Activated T-helper 1 cell treated with anti-CD3 and anti-CD28 coated beads, Interleukin-2, amount 50 U/mL, for 16 hours (primary cell): ENCODE measurements at places on chromosomes 6 and 20.

DNA sequence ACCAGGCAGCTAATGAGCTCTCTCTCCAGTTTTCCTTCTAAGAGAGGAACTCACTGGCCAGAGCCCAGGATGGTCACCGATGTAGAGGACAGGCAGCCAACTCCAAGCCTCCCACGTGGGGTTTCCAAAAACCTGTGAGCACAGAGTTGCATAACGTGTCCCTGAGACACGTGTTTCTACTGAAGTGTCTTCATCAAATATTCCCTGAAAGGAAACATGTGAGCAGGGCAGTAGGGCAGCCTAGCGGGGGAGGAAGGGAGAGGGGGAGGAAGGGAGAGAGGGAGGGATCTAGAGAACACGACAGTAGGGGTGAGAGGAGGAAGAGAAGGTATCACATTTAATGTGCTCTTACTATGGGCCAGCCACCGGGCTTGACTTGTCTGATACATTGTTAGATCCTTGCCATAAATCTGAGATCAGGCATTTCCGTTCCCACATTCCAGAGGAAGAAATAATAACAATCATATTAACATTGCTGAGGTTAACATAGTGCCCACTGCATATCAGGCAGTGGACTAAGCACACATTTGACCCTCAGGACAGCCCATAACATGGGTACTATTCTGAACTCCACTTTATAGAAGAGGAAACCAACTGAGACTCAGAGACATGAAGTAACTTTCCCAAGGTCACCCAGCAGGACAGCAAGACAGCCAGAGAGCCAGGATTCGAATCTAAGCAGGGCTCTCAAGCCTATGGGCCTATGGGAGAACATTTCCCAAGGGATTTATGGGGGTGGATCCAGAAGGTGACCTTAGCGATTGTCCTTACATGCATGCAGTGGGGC, 4.5 kb upstream of the SYS1 start:
- DNase-seq = no peak

DNA sequence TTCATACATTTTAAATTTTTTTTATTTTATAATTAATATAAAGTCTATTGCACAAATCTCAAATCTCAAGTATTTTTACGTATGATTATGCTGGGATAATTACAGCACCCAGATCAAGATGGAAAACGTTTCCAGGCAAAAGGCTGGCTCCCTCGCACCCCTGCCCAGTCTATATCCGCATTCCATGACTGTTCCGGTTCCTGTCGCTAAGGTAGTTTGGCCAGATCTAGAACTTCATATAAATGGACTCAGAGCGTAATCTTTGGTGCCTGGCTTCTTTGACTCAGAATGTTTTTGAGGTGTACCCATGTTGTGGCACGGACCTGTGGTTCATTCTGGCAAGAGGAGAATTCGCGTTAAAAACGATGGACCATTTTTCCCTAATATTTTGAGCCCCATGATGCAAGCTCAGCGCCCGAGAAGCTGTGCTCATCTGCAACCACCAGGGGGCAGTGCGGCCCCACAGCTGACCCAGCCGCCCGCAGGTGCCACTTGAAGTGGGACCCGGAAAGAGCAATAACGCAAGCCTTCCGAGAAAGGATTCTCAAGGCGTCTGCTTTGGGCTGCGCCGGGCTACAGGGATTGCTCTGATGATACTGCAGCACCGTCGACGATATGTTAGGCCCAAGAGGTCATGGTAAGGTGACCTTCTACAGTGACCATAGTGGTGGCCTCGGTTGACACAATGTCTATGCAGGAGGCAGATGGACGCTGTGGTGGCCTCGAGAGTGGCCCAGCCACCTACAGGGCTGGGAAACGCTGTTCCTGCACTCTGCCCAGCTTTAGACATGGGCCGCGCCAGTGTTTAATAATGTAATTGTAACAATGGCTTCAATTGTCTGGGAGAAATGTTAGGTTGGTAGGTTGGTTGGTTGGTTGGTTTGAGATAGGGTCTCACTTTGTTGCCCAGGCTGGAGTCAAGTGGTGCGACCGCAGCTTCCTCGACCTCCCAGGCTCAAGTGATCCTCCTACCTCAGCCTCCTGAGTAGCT, 160.1 kb downstream of the ZMYND8 start:
- peak; percentile 39 for DNase-seq

GRCh38 chr20:4521170-4521968, 200.3 kb upstream of the PRND start:
- DNase-seq = no peak

DNA sequence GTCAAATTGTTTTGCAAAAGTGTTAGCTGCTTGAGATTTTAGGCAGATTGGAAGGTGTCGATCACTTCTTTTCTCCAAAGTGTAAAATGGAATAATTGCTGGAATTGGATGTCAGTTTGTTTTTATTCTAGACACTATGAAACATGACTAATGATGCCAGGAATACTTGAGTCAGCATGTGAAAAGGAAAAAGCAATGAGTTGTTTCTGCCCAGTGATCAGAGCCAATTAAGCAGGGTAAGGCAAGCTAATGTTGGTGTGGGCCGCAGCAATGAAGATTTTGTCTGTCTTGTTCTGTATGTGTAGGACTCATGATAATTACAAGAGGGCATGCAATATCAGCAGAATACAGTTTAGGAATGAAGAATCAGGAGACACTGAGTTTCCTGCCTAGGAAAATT, 110.3 kb downstream of the CARMIL1 start:
- DNase-seq = no peak

GRCh38 chr6:143248359-143248758, 187.7 kb downstream of the AIG1 start:
- DNase-seq = no peak

GRCh38 chr6:105431226-105431625, 28.3 kb upstream of the PREP start:
- DNase-seq = no peak

GRCh38 chr6:109767961-109768360, 76.9 kb downstream of the FIG4 start:
- DNase-seq = no peak

- no peak for DNase-seq
These were observed 36.6 kb upstream of the HIVEP1 start for GRCh38 chr6:11975353-11975977.

GRCh38 chr6:112911959-112912358, 564.8 kb downstream of the RFPL4B start:
- DNase-seq = no peak

GRCh38 chr20:3340443-3340842, 67.0 kb downstream of the DNAAF9 start:
- DNase-seq = no peak

- no peak for DNase-seq
These were observed 37.3 kb downstream of the HECA start for GRCh38 chr6:139172151-139172550.

GRCh38 chr20:63178446-63178820, 37.5 kb downstream of the YTHDF1 start:
- no peak for DNase-seq

GRCh38 chr6:121839896-121840295, 404.4 kb downstream of the GJA1 start:
- no peak for DNase-seq

DNA sequence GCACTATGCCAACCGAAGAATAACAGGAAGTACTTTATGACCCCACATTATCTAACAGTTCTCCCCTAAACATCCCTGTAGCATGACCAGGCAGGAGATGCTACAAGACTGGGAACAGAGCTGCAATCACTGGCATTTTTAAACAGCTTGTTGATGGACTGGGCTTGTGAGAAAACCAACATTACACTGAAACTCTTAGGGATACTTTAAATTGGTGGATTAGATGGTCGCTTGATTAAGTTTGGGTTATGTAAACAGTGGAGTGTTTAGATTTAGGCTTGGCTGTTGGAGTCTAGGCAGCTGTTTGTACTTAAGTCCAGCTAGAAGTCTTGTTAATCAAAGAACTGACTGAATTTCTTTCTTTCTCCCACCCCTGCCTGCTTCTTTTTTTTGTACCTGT, 234.1 kb upstream of the BMP2 start:
- DNase-seq = no peak

- DNase-seq = no peak
These were observed 4.8 kb downstream of the FBXO30 start for GRCh38 chr6:145809785-145810184.

DNA sequence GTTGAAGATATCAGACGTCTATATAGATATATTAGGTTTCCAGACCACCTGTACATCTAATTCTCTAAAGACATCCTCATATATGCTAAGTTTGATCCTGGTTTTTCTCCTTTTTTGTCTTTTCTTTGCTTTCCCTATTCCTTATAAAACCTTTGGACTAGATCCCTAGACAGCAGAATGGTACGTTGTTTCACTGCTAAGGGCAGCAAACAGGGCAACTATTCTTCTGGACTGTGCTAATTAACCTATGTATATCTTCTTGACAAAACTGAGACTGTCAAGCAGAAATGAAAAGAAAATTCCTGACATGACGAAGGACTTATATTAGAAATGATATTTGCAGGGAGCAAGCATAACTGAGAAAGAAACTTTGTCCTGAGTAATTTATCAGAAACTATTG, 19.1 kb downstream of the ME1 start:
- no peak for DNase-seq

GRCh38 chr20:59774204-59774641, 159.2 kb downstream of the SYCP2 start:
- DNase-seq = no peak

GRCh38 chr6:31657406-31658157, 1.9 kb downstream of the APOM start:
- no peak for DNase-seq

- DNase-seq = no peak
These were observed 4.4 kb downstream of the CD83 start for GRCh38 chr6:14121936-14122344.

GRCh38 chr6:37695273-37695672, 2.4 kb downstream of the MDGA1 start:
- DNase-seq = no peak

DNA sequence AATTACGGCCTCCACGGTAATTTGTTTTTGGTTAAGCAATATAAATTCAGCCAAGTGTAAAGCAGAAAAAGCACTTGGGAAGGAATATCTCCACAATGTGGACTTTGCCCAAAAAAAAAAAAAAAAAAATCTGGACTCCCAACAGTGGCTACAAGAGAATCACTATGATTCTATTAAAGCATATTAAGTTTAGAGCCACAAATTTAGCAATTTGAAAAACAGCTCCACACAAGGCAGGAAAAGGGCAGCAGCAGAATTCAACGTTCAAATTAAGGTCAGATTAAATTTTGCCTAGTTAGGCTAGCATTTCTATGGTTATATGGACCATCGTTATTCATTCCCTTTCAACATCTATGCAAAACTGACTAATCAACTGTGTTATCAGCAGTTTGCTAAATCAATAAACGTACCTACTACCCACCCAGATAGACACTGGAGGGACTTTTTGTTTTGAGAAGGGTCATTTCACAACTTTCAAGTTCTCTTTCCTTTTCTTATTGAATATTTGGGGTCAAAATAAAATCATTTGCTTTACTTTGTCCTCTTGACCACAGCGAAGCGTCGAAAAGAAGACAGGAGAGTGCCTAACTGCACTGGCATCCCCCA, 1.0 kb downstream of the MCM9 start:
- DNase-seq = no peak

DNA sequence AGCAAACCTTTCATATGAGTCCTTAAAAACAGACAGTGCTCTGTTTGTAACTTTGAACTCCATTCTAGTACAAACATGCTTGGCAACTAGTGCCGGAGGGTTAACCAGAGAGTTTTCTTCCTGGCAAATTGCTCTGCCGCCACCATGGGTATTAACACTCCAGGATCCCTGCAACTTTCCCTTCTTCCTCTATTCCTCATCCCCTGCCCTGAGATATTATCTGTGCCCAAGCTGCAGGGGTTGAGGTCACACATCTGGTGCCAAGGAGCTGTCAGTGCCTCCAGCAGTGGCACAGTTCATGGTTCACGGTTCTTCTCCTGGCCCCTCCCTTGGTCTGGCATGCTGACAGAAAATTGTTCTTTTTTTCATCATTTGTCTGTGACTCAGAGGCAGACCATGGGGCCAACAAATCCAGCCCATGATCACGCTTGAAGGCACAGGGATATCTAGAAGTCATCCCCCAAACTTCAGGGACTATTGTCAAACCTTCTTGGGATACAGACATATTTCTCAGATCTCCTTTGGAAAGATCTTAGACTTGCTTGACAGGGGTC, 77.5 kb downstream of the ATXN1 start:
- DNase-seq = no peak

DNA sequence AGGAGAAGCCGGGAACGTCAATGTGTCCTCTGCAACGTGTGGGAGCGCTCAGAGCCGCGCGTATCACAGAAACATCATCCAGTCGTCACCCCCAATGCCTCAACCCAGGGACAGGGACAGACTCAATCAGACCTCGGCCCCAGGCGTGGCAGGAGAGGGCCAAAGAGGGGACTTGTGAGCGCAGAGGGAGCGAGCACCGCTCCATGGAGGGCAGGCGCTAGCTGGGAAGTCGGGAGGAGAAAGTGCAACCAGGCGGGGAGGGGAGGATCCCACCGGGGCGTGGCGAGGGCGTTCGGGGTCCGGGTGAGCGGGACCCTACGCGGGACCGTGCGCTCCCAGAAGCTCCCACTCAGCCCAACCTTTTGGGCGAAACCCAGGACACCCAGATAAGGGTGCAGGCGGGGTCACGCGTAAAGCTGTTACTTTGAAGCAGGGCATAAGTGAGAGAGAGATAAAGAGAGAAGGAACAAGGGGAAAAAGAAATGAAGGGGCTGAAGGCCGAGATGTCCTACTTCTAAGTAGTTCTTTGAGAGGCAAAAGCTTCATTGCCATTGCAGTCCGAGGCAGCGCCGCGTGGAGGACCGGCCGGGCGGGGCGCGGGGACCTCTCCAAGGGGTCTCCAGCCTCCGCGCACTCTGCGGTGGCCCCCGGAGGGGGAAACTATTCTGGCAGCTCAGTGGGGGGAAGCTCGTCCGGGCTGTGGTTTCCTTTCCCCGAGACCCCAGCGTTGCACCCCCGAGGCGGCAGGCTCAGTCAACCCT, 862 bp upstream of the SOBP start:
- no peak for DNase-seq

GRCh38 chr20:1335961-1336698, 7.2 kb upstream of the SDCBP2 start:
- no peak for DNase-seq
